Colonic mucosa (tissue), 4 donors: ENCODE measurements at places on chromosomes 7 and 10. TPM values are rescaled to one million over a fixed set of nuclear protein-coding genes. Genes with fewer than 3 reads are reported as not detected.

GTF2IRD1 gene
- 18.3 TPM for total RNA-seq

EPO gene
- not detected for total RNA-seq

DNA sequence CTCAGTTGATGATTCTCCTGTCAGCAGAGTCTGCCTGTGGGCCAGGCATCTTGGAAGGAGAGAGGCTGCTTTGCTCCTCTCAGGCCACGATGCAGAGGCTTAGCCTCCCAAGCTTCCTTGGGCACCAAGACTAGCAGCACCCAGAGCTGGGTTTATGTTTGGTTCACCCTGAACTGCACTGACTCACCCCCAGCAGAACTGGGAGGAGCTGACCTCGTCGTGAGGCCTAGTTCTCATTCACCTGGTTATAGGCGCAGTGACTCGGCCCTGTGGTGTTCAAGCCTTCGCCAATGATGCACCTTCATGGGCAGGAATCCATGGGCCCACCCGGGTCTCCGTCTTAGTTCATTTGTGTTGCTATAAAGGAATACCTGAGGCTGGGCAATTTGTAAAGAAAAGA lies 122.0 kb upstream of the ZNF438 start:
- no peaks in the 10 kb centered on the region for H3K4me1 ChIP-seq
- H3K36me3 ChIP-seq: no peaks in the 10 kb centered on the region
- no peaks in the 10 kb centered on the region for H3K27me3 ChIP-seq
- no peak overlapping the region for H3K27ac ChIP-seq

DNA sequence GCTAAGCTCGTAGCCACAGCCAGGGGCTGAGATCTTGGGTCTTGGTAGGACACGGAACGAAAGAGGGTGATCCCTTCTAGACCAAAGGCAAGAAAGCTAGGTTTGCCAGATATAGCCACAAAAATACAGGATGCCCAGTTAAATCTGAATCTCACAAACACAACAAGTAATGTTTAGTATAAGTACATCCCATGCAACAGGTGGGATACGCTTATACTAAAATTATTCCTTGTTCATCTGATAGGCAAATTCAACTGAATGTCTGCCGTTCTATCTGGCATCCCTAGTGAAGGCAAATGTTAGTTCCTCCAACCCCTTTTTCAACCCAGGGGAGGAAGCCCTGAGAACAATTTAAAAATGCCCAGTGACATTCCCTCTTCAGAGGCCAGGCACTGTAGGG lies 131.1 kb upstream of the MGMT start:
- no peak overlapping the region for H3K27ac ChIP-seq
- H3K4me1 ChIP-seq: no peaks in the 10 kb centered on the region
- H3K27me3 ChIP-seq: no peaks in the 10 kb centered on the region
- H3K36me3 ChIP-seq: no peaks in the 10 kb centered on the region
- H3K4me3 ChIP-seq: no peak overlapping the region
- no peak for DNase-seq

DNA sequence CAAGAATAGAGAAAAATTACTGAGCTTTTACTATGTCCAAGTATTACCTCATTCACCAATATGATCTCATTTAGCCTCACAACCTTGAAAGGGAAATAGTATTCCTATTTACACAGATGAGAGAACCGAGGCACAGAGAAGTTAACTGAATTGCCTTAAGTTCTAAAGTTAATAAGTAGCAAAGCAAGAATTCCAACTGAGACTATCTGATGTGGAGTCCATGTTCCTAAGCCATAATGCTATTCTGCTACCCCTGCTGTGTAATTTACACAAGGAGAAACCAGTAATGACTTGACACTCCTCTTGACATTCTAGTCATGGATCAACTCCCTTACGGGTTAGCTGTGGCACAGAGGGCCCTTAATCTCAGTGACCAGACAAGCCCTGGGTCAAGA lies 60.7 kb downstream of the ABCB4 start:
- no peaks in the 10 kb centered on the region for H3K27me3 ChIP-seq
- H3K27ac ChIP-seq: no peak overlapping the region
- no peak overlapping the region for H3K4me3 ChIP-seq

DNA sequence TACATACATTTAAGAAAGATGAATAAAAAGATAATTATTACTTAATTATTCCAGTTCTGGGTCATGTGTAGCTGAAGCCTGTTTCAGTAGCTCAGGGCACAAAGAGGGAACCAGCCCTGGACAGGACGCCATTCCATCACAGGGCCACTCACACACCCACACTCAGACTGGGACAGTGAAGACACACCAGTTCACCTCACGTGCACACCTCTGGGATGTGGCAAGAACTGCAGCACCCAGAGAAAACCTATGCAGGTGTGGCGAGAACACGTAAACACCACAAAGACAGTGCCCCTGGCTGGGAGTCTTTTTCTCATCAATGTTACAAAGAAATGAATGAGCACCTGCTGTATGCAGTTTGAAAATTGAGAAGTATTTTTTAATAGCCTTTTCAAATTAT lies 1.6 kb upstream of the IDI1 start:
- H3K27ac ChIP-seq: peak overlapping the region; percentile 99
- peak; percentile 70 for DNase-seq
- H3K4me3 ChIP-seq: peak overlapping the region; percentile 88
- H3K4me1 ChIP-seq: peaks cover 9% of the 10 kb centered on the region
- no peaks in the 10 kb centered on the region for H3K36me3 ChIP-seq

SMO gene
- 1.6 TPM for total RNA-seq

TRIM24 gene
- 14.5 TPM for total RNA-seq

ACSM6 gene
- not detected for total RNA-seq
